Stimulated activated memory B cell treated with anti-CD40 and anti-IgM and Interleukin-4, amounts not matched to agents 10 μg/mL and 1 μg/mL and 100 μg/mL, for 72 hours (primary cell): ENCODE measurements at places on chromosomes 3 and 15.

DNA sequence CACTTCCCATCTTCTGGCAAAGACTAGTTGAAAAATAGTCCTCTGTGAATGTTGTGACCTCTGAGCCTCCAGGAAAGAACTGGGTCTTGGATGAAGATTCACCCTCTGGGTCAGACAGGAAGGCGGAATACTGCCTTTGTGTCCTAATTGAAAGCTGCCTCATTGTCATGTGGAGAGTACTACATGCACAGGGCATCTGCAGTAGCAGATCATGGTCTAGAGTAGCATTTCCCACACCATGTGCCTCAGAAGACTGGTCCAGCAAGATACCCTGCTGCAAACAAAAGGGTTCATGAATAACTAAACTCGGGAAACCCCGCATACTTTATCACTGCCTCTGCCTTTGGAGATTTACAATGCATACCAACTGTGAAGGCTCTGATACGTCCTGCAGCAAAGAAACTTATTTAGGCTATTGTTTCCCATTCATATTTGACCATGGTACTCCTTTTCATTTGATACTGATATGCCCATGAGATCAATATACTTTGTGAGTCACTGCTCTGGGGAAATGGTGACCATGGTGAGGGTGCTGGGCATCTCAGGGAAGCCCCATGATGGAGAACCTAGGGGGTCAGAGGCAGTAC lies 22.7 kb downstream of the IRAK2 start:
- ATAC-seq, result no peak

- ATAC-seq, result no peak
These were observed 175.8 kb upstream of the NANOGP8 start for GRCh38 chr15:35260941-35261340.

DNA sequence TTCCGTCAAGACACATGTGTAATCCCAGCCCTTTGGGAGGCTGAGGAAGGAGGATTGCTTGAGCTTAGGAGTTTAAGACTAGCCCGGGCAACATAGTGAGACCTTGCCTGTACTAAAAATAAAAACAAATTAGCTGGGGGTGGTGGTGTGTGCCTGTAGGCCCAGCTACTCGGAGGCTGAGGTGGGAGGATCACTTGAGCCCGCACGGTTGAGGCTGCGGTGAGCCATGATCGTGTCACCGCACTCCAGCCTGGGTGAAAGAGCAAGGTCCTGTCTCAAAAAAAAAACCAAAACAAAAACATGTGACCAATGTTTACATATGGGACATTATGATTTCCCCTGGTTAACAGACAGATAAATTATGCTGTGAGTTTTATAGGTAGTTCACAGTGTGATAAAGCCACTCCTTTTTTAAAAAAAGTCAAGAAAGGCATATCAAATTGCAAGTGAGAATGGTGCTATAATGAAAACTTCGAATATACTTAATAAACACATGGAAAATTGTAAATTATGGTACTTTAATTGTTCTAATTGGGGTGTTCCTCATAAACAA lies 9.2 kb downstream of the BBX start:
- no peak for ATAC-seq

DNA sequence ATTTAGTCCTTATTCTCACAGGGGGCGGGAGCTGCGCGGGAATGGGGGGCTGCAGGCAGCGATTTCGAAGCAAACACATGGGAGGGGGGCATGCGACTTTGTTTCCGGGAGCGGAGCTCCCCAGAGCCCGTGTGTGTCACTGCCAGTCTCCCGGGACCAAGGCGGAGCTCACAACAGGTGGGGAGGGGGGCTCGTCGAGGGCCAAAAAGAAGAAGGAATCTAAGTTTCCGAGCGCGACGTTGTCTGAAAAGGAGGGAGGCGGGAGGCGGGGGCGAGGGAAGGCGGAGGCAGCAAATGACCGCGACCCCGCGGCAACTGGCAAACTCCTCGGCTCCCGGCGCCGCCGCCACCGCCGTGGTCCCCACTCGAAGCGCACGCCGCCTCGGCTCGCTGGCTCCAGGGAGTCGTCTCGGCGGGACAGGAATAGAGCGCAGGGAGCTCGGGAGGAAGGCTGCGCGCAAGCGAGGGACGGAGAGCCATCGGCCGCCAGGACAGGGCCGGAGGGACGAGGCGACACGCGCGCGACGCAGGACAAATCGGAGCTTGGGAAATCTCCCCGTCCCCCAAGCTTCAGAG lies 1.4 kb downstream of the FOXP1 start:
- ATAC-seq, result peak; percentile 53

DNA sequence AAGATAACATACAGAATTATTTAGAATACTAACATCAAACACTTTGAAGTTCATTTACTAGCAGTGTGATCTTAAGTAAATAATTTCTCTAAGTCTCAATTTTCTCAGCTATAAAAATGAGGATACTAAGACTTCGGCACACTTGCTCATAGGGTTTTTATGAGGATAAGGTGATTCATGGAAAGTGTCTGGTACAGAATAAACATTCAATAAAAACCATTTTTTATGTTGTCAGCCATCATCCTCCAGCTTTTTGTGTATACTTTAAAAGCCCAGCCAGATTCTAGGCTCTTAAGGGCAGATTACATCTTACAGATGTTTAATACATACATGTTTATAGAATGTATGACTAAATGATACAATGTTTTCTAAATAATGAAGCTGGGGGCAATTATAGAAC lies 56.8 kb downstream of the FEZF2 start:
- no peak for ATAC-seq

- no peak for ATAC-seq
These were observed 6.5 kb downstream of the ADAM10 start for GRCh38 chr15:58742819-58743502.

- no peak for ATAC-seq
These were observed 1.3 kb downstream of the SRP14 start for GRCh38 chr15:40037721-40038120.

DNA sequence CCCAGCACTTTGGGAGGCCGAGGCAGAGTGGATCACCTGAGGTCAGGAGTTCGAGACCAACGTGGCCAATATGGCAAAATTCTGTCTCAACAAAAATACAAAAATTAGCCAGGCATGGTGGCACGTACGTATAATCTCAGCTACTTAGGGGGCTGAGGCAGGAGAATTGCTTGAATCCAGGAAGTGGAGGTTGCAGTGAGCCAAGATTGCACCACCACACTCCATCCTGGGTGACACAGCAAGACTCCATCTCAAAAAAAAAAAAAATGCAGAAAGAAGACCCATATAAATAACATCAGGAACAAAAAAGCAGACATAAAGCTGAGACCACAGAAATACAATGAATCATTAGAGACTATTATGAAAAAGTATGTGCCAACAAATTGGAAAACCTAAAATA lies 235.2 kb upstream of the VEPH1 start:
- ATAC-seq, result no peak

DNA sequence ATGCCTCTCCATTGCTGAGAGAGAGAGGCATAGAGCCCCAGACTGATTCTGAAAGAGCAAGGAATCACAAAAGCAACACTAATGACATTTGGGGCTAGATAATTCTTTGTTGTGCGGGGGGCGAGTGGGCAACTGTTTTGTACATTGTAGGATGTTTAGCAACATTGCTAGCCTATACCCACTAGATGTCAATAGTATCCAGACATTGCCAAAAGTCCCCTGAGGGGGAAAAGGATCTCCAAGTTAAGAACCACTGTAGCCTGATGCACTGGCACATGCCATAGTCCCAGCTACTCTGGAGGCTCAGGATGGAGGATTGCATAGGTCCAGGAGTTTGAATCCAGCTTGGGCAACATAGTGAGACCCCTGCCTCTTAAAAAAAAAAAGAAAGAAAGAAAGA lies 22.8 kb upstream of the GOLM2 start:
- ATAC-seq, result no peak

DNA sequence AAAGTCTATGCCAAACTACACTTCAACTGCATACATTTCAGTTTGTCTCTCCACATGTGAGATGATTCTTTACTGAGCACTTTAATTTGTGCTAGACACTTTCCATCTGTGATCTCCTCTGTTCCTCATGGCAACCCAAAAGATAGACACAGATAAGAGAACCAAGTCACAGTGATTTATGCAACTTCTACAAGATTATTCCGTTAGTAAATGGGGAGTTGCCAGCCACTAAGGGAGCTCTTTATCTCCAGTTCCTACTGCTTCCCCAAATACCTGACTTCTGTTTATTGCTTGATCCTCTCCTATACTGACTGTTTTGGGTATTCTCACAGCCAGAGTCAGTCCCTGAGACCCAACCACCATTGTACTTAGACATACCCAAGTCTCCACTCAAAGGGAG lies 24.1 kb upstream of the AKAP13 start:
- ATAC-seq, result no peak

DNA sequence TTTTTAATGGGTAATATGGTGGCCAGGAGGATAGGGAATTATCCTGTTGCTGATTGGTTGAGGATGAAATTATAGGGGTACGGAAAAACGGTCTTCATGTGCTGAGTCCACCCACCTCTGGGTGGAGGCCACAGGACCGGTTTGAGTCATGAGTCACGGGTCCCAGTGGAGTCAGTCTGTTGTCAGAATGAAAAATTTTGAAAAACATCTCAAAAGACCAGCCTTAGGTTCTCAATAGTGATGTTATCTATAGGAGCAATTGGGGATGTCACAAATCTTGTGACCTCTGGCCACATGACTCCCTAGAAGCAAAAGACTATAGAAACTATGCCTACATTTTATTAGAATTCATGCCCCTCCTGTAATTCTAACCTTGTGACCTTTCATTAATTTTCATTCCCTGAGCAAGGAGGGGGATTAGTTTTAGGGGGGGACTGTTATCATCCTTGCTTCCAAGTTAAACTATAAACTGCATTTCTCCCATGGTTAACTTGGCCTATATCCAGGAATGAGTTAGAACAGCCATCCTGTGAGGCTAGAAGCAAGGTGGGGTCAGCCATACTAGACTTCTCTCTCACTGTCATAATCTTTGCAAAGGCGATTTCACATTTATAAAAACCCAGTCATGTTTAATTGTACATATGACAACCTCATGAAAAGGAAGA lies 101.2 kb downstream of the TCF12 start:
- no peak for ATAC-seq

GRCh38 chr3:107904536-107905066 lies 186.2 kb downstream of the CD47 start:
- no peak for ATAC-seq

- no peak for ATAC-seq
These were observed 135.7 kb downstream of the EFHB start for GRCh38 chr3:19798324-19798723.

GRCh38 chr3:104629038-104629437 lies 737.7 kb upstream of the ALCAM start:
- ATAC-seq, result no peak

- ATAC-seq, result no peak
These were observed 31.5 kb upstream of the FBLN2 start for GRCh38 chr3:13517253-13517977.

DNA sequence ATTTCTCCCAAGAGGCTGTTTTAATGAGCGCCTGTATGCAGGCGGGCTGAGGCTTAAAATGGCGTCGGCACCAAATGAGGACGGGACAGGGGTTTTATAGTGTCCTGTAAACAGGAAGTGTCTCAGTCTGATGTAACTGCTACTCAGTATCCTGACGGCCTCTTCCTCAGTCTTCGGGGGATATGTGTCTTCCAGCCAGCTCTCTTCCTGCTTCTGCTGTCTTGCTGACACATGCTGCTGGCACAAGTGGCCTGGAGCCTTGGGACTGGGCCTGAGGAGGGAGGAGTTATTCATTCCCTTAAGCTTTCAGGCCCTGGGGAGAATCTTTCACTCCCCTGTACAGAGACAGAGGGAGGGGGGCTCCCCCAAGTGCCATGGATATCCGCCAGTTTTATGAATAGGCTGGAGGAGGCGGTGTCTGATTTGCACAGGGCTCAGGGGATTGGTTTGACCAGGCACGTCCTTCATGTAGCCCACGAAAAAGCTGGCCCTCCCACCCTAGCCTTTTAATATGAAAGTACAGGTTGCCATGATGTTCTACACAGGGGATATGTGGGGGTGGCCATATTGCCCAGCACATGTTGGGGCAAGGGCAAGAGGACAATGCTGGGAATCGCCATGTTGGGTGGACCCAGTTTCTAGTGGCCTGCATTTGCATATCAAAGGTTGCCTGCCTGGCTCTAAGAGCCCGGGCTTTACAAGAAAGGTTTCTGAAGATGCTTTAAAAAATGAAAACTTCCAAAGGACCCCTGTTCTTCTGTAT lies 19.9 kb downstream of the NDUFB4 start:
- ATAC-seq, result no peak

DNA sequence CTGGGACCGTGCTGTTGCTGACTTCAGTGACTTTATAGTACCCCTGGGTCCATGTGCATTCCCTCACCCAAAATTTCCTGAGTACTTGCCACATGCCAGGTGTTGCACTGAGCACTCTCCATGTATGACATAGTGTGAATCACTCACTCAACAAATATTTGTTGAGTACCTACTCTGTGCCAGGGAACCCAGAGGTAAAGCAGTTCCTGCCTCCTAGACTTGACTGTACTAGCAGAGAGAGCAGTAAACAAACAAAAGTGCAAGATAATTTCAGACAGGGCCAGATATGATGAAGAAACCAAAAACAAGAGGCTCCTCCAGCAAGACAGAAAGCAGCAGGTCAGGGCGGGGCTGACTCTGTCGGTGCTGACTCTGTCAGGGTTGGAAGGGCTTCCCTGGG lies 12.2 kb downstream of the TGM4 start:
- no peak for ATAC-seq

- no peak for ATAC-seq
These were observed 104.4 kb downstream of the RBMS3 start for GRCh38 chr3:29385046-29385830.

- ATAC-seq, result no peak
These were observed 220.7 kb upstream of the CADM2 start for GRCh38 chr3:84738086-84738485.

- no peak for ATAC-seq
These were observed 101.5 kb upstream of the PPP2R3A start for GRCh38 chr3:135864060-135864459.

- ATAC-seq, result peak; percentile 81
These were observed 317.8 kb upstream of the C2CD4B start for GRCh38 chr15:62482785-62483429.

DNA sequence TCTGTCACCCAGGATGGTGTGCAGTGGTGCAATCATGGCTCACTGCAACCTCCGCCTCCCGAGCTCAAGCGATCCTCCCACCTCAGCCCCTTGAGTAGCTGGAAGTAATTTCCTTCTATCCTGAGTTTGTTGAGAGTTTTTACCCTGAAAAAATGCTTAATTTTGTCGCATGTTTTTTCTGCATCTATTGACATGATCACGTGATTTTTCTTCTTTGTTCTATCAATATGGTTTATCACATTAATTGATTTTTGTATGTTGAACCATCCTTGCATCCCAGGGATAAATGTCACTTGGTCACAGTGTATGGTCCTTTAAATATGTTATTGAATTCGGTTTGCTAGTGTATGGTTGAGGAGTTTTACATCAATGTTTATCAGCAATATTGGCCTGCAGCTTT lies 11.9 kb upstream of the OR5K4 start:
- no peak for ATAC-seq
